ENCODE measurements at places on chromosomes 5 and 9.

- DNase-seq = no peak
Observed at GRCh38 chr9:134966270-134966669, 48.6 kb upstream of the FCN1 start.

DNA sequence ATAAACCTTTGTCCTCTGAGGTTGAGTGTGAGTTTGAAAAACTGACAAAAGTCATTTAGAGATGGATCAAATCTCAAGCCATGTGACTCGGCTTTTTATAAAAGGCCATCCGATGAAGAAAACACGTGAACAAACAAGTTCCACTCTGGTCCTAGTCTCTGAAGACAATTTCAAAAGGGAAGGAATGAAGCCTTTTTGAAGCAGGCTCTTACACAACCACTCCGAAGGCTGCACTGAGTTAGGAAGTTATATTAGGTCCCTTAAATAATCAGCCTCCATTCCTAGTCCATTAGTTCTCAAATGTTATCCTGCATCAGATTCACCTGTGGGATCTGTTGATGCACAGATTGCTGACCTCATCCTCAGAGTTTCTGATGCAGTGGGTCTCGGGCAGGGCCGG is 166.6 kb upstream of the HMHB1 start:
- DNase-seq = no peak

DNA sequence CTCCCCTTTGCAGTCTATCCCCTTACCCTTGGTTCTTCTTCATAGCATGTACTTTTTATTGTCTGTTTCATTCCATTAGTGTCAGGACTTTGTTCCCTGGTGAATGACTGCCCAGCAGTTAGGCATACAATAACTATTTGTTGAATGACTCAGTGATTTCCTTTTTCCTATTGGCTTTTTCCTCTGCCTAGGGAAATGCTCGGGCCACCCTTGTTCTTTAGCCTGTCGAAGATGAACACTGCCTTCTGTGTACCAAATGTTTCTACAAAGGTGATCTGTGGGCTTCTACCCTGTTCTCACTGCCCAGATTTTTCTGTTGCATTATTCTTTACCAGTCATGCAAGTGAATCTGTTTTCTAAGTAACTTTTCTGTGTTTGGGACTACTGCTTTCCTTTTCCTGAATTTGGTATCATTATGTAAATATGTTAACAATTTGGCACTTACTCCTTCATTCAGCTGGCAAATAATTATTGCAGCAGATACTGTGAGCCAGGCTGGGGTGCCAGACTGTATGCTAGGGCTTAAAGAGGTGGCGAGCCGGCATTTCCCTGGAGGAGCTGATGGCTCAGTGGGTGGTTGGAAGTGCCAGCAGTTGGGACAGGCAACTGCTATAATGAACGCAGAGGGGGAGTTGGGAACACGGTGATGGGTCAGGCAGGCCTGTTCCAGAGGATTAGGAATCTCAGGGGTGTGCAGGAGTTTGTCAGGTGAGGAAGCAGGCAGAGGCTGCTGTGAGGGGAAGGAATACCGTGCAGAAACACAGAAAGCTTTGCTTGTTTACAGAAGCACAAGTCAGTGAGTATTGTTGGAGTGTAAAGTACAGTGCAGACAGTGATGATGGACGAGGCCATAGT is 30.6 kb downstream of the KDM4C start:
- no peak for DNase-seq

GRCh38 chr5:72301557-72301956 is 18.5 kb downstream of the MRPS27 start:
- no peak for DNase-seq

GRCh38 chr5:16528382-16529110 is 62.9 kb upstream of the ZNF622 start:
- DNase-seq = no peak

DNA sequence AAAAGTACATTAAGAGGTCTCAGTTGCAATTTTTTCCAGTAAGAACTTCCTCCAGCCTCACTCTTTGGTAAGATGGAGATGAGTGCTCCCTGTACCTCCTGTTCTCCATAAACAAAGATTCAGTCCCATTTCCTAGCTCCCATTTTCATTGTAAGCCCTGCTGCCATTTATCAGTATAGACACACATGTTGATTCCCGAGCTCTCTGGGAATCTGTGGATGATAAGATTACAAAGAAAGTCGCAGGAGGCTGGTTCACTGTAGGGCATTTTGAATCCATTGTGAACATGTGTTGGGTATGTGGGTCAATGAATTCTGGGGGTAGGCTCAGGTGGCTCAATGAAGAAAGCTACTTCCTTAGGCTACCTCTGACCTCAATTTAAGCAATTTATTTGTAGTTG is 36.7 kb downstream of the RGMB start:
- DNase-seq = no peak

GRCh38 chr5:74816875-74817274 is 49.3 kb downstream of the FAM169A start:
- no peak for DNase-seq

- no peak for DNase-seq
Observed at GRCh38 chr5:27402828-27403227, 364.4 kb upstream of the CDH9 start.

GRCh38 chr5:139137697-139138096 is 60.5 kb downstream of the SIL1 start:
- DNase-seq = no peak

DNA sequence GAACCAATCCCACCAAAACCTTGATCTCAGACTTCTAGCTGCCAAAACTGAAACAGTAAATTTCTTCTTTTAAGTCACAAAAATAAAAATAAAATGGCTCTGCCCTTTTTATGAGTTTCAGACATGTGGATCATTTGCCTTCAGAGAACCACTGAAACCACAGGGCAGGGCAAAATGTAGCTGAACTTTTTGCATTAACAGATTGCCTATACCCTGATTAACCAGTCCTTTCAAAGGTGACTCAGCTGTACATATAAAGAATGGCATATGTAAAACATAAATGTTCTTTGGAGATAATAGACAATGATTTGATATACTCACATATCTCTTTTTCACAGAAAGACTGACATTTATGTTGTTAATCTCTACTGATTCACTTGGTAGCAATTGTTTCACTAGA is 187.1 kb upstream of the GRIN3A start:
- no peak for DNase-seq

DNA sequence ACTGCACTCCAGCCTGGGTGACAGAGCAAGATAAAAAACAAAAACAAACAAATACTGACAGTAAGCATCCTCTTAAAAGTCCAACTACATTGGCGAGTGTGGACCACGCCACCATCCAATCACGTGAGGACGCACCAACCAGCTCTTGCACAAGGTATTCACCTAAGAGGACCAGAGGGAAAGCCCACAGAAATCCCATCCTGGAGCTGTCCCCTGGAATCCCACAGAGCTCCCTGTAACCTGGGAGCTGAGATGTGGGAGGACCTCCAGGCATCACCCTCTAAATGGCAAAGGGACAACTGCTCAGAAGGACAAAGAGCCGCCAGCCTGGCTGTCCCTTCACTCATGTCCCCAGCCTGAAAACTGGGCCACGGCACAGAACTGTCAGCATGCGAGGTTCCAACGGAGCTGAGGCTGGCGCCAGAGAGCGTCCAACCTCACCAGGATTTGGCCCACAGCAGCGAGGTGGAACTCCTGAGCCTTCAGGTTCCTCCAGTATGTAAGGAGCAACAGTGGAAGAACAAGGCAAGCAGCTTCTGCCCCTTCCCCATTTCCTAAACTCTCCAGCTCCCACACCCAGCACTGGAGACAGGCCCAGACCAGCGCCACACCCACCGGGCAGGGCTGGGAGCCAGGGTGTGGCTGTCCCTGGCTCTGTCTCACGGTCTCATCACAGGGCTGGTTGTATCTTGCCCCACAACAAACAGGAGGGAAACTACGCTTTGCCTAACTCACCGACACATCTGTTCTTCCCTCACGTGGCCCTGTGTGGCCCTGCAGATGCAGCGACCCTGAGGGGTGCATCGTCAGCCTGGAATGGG is 15.2 kb downstream of the IPPK start:
- DNase-seq = no peak

- DNase-seq = no peak
Observed at GRCh38 chr5:158565017-158565789, 534.5 kb downstream of the EBF1 start.

GRCh38 chr5:154278186-154278585 is 87.7 kb downstream of the GALNT10 start:
- DNase-seq = no peak

DNA sequence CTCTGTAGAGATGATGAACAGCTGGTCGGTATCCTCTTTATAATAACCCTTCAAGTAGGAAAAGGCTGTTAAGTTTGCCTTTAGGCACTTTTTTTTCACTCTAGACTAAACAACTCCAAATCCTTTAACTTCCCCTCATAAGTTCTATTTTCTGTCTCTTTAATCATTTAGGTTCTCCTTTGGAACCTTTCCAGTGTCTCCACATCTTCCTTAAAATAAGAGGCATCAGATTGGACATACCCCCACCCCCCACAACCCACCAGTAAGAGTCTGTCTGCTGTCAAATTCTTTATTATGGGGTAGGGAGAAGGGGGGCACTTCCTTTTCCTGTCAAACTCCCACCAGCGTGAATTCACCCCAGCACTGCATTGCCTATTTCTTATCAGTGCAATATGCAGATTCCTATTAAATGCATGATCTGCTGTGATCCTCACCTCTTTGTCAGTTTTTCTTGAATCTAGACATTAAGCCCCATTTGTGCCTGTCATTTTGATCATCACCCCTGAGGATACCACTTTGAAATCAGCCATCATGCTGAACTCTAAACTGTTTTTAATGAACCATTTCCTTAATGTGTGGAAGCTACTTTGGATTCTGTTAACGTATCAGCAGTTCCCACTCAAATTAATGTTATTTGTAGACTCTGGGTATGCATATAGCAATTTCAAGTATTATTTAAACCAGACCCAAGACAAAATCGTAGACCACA is 212.2 kb downstream of the PDZD2 start:
- no peak for DNase-seq

GRCh38 chr5:142847898-142848790 is 78.0 kb downstream of the ARHGAP26 start:
- no peak for DNase-seq

GRCh38 chr9:130042406-130042884 is 544 bp downstream of the FNBP1 start:
- no peak for DNase-seq

- no peak for DNase-seq
Observed at GRCh38 chr9:101034222-101034621, 5.7 kb downstream of the PLPPR1 start.

GRCh38 chr9:134489621-134490408 is 151.8 kb upstream of the COL5A1 start:
- DNase-seq = no peak

GRCh38 chr9:91488341-91488740 is 64.7 kb upstream of the NFIL3 start:
- no peak for DNase-seq

- no peak for DNase-seq
Observed at GRCh38 chr5:78622302-78622971, 26.1 kb downstream of the LHFPL2 start.

GRCh38 chr9:133403766-133404453 is 13.9 kb downstream of the REXO4 start:
- peak; percentile 60 for DNase-seq

- no peak for DNase-seq
Observed at GRCh38 chr5:102421647-102422046, 77.2 kb downstream of the SLCO6A1 start.

GRCh38 chr9:29751226-29751625 is 2177.9 kb upstream of the C9orf72 start:
- DNase-seq = no peak

GRCh38 chr5:170095646-170096045 is 10.1 kb upstream of the FOXI1 start:
- DNase-seq = no peak

DNA sequence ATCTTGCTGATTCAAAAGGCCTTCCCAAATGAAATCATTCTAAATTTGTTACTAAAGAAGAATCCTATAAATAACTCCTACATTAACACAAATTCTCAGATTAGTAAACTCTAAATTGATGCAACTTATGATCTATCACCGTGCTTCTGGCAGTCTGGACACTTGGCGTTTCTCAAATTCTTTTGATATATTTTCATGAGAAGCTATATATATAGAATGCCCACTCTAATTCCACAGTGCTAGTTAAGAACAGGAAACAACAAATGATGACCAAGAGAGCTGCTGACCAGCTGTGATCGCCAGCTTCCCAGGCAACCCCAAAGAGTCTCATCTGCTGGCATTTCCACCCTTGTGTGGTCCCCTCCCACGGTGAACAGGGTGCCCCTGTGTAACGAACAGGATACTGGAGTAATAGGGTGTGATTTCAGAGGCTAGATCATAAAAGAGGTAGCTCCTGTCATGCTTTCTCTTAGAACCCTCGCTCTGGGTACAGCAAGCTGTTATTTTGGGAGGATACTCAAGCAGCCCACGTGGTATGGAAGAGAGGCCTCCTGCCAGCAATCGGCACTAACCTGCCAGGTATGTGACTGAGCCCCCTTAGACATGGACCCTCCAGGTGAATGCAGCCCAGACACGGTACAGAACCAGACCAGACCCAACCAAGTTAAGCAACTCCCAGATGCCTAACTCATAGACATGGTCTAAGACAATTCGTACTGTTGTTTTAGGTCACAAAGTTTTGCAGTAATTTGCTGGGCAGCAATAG is 64.7 kb downstream of the CDC14B start:
- DNase-seq = no peak

- no peak for DNase-seq
Observed at GRCh38 chr5:171849585-171850323, 64.1 kb downstream of the SMIM23 start.

DNA sequence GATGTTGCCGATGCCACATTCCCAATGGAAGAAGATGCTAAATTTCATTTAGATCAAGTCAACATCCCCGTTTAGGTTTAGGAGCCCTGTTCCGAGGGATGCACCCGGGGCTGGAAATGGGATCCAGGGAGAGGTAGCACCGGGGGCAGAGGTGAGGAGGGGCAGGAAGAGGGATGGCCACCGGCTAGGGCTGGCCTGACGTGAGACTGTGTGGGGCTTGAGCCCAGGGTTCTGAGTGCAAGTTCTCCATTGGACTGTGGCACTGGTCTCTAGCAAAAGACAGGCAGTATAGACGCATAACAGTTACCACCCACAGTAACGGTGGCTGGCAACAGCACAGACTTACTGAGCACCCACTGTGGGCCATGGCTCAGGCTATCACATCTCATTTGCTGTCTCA is 209.0 kb upstream of the MVB12B start:
- DNase-seq = no peak

- DNase-seq = no peak
Observed at GRCh38 chr9:121069396-121069795, 5.4 kb upstream of the CNTRL start.

DNA sequence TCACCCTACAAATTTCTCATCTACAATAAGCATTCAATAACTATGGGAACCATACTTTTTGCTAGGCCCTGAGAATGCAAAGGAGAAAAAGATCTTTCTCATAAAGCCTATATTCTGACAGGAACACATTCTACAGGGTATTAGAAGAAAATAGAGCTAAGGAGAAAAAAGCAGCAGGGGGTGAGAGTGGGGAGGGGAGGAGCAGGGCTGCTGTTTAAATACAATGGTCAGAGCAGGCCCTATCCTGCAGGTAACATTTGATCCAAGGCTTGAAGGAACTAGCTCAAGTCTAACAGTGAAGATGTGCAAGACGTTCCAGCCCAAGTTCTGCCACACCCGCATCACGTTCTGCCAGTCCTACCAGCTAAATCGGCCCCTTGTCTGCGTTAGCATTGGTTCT is 89.7 kb downstream of the ELAVL2 start:
- no peak for DNase-seq

GRCh38 chr5:122434205-122434970 is 122.4 kb downstream of the SNCAIP start:
- DNase-seq = no peak
